Right lung (tissue), 10 donors: ENCODE measurements at places on chromosomes 13 and 19. TPM values are rescaled to one million over a fixed set of nuclear protein-coding genes. Genes with fewer than 3 reads are reported as not detected.

The TTYH1 gene
- 3.5 TPM for polyA plus RNA-seq

The PSPC1 gene
- polyA plus RNA-seq = 83.3 TPM

The ZNF93 gene
- 16.9 TPM for polyA plus RNA-seq

GRCh38 chr13:66640231-66640630 lies 589.9 kb downstream of the PCDH9 start:
- DNase-seq = no peak

DNA sequence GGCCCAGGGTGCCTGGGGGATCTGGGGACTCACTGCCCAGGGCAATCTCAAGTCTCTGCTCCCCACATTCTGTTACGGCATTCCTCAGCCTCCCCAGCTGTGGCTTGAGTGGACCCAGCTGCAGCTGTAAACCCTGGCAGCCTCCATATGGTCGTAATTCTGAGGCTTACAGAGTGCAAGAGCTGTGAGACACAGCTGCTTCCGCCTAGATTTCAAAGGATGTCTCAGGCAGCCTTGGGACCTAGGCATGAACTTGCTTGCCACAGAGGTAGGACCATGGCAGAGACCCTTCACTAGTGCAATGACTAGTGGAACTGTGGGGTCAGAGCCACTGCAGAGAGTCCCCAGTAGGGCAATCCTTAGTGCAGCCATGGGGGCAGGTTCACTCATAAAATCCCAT lies 297.5 kb downstream of the ENOX1 start:
- DNase-seq = peak; percentile 77

- DNase-seq = no peak
Measured at GRCh38 chr19:56266051-56266450, 6.5 kb upstream of the EDDM13 start.
